Naive thymus-derived CD8-positive, alpha-beta T cell (primary cell): ENCODE measurements at places on chromosomes 5 and 9. TPM values are rescaled to one million over a fixed set of nuclear protein-coding genes. Genes with fewer than 3 reads are reported as not detected.

- DNase-seq: no peak
Observed at GRCh38 chr5:144273232-144274027, 102.8 kb downstream of the KCTD16 start.

Gene REEP2
- 0.44 TPM for total RNA-seq

Gene CLIC3
- total RNA-seq: 11.1 TPM

- no peak for DNase-seq
Observed at GRCh38 chr9:99345942-99346341, 123.9 kb downstream of the SEC61B start.

DNA sequence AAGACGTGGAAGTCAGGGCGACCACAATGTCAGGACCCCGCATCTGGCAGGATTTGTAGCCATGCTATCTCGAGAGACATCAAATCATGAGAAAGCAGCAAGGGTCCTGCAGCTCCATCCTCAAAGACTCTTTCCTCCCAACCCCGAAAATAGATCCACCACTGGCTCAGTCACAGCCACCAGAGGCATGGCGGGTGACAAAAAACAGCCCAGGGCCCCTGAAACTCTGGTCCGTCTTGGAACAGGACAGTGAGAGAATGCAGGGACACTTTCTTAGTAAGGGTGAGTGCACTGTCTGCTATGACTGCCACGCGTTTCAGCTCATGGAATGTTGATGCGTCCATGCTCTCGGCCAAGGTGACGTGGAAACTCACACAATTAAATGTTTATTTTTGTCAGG, 220.9 kb downstream of the IRX2 start:
- no peak for DNase-seq

DNA sequence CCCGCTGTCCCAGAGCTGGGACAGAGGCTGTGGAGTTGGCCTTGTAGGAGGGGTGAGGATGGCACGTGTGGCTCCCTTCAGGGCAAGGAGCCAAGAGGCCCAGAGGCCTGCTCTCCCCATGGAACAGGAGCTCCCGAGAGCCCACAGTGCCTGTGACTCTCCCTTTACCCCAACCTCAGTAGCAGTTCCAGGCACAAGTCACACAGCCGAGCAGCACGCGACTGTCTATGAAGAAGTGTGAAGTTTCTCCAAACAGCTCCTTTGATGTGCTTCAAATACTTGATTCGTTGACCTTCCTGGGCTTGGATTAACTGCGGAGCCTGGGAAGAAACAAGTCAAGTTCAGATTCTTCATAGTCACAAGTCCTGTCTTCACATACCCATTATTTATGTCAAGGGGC, 208.7 kb downstream of the IRX2 start:
- no peak for DNase-seq

Gene IL3
- total RNA-seq: not detected

DNA sequence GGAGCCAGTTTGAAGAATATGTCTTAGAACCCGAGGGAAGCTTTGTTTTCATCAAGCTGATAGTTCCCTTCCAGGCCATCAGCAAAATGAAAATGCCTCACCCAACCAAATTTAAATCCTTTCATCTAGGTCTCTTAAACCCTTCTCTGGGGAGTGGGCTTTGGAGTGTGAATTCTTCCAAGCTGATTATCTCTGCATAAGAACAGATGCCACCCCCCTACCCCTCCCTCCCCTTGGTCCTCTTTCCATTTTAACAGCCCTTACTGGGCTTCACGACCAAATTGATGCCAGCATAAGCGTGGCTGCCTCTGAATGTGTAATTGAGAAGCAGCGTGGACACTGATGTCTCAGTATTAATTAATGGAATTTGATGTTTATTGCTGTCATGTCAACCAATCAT, 509.7 kb upstream of the CLINT1 start:
- DNase-seq: no peak

Gene NANS
- total RNA-seq: 15.0 TPM

Gene S1PR3
- not detected for total RNA-seq

DNA sequence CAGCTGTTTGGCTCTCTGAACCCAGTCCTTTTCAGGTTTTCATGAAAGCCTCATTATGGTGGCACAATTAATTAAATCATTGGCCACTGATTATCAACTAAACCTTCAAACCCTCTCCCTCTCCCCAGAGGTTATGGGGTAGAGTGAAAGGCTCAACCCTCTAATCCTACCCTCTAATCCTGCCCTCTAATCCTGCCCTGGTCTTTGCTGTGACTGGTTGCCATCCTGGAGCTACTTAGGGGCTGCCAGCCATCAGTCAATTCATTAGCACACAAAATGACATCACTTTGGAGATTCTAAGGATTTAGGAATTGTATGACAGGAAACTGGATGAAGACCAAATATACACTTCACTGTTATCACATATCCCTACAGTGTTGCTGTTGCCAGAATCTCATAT, 36.1 kb downstream of the ANKS6 start:
- no peak for DNase-seq

- DNase-seq: no peak
Observed at GRCh38 chr9:128912270-128912853, 8.4 kb upstream of the PHYHD1 start.

DNA sequence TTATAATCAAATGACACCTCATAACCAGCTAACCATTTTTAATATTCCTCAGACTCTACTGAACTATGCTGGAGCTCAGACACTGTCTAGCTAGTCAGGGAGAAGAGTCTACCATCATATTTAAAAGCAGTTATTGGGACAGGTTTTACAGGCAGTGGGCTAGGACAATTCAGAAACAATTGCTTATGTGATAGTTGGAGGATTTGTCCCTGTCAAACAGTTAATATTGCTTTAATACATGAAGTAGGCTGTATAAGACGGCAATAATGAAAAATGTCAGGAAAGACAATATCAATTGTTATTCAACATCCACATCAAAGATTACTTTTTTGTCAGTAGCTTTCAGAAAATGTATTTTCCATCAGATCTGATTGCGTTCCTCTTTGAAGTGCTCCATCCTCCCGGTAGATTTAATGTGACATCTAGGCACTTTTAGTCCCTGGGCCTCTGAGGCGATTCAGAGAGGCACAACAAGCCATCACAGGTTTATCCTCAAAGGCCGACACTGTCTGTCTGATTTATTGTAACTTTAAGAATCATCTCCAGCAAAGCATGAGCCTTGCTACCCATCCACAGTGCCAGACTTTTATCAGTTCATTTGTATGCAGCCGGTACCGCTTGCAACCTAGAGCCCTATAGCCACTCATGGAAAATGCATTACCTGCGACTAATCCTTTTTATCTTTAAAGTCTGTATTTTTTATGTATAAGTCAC, 152.2 kb downstream of the PSAT1 start:
- DNase-seq: no peak

Gene SPAG8
- 7.0 TPM for total RNA-seq

- no peak for DNase-seq
Observed at GRCh38 chr9:104869811-104870210, 58.1 kb downstream of the ABCA1 start.

DNA sequence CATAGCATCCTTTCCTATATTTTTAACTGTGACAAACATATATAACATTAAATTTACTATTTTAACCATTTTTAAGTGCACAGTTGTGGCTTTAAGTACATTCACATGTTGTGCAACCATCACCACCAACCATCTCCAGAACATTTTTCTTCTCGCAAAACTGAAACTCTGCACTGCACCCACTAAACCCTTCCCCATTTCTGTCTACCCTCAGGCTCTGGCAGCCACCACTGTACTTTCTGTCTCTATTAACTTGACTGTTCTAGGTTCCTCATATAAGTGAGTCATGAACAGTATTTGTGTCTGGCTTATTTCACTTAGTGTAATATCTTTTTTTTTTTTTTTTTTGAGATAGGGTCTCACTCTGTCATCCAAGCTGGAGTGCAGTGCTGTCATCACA, 25.5 kb downstream of the KCNMB1 start:
- DNase-seq: no peak

- DNase-seq: no peak
Observed at GRCh38 chr5:35031276-35031675, 16.5 kb downstream of the AGXT2 start.

Gene PHYHD1
- total RNA-seq: 8.2 TPM

Gene ADGRV1
- 0.13 TPM for total RNA-seq

Gene LHX3
- total RNA-seq: not detected

Gene NUTM2G
- not detected for total RNA-seq

DNA sequence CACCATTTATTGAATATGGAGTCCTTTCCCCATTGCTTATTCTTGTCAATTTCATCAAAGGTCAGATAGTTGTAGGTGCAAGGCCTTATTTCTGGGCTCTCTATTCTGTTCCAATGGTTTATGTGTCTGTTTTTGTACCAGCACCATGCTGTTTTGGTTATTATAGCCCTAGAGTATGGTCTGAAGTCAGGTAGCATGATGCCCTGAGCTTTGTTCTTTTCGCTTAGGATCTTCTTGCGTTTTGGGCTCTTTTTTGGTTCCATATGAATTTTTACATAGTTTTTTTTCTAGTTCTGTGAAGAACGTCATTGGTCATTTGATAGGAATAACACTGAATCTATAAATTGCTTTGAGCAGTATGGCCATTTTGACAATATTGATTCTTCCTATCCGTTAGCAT, 40.2 kb upstream of the IFNE start:
- no peak for DNase-seq

DNA sequence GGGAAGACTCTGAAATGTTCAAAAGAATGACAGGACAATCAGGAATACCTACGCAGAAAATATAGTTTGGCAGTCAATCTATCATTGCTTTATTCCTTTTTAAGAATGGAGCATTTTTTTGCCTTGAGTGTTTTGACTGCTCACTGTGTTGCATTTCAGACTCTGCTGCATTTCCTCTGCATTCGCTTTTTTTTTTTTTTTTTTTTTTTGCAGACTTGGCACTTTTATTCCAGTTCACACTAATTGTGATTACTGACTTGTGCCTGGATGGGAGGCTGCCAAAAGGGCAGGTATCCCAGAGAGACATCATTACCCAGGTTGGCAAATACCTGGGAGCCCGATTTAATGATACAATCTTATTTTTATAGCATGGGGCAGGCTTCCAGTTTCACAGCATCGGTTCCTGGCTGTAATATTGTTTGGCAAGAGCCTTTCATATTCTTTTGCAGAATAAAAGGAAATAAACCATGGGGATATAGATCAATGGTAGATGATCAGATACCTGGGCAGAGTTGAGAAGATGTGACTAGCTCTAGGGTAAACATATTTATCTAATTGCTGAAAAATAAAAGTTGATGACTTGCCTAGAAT, 1132.6 kb downstream of the MAT2B start:
- no peak for DNase-seq

DNA sequence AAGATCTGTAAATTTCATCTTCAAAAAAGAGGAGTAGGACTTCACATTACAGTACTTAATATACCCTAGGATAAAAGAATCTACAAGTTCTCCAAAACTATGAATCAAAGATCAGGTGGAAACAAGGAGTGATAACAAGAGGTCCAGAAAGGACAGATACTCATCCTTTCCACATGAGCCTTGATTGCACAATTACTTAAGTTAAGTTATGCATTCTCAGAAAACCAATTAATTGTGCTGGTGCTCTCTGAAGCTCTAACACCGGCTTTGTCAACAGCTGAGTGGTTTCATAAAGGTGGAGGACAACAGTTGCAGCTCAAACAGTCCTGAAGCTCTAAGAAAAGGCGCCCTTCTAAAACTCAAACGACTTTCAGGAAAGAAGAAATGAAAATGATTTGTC, 251.9 kb downstream of the BNC2 start:
- no peak for DNase-seq

- DNase-seq: no peak
Observed at GRCh38 chr5:81228084-81228483, 5.0 kb upstream of the CKMT2 start.

Gene CENPP
- total RNA-seq: 4.4 TPM

GRCh38 chr5:1109542-1110306, 2.1 kb downstream of the SLC12A7 start:
- no peak for DNase-seq

Gene SLC9A3
- 2.4 TPM for total RNA-seq

- no peak for DNase-seq
Observed at GRCh38 chr9:134670042-134670525, 28.5 kb downstream of the COL5A1 start.

GRCh38 chr5:106956886-106957285, 713.9 kb downstream of the EFNA5 start:
- DNase-seq: no peak

- DNase-seq: no peak
Observed at GRCh38 chr9:130636648-130637020, 27.8 kb upstream of the PRDM12 start.

GRCh38 chr5:68950125-68950524, 143.7 kb upstream of the SLC30A5 start:
- no peak for DNase-seq

Gene CACNA1B
- not detected for total RNA-seq

- no peak for DNase-seq
Observed at GRCh38 chr9:122254761-122255160, 9.9 kb downstream of the RBM18 start.

DNA sequence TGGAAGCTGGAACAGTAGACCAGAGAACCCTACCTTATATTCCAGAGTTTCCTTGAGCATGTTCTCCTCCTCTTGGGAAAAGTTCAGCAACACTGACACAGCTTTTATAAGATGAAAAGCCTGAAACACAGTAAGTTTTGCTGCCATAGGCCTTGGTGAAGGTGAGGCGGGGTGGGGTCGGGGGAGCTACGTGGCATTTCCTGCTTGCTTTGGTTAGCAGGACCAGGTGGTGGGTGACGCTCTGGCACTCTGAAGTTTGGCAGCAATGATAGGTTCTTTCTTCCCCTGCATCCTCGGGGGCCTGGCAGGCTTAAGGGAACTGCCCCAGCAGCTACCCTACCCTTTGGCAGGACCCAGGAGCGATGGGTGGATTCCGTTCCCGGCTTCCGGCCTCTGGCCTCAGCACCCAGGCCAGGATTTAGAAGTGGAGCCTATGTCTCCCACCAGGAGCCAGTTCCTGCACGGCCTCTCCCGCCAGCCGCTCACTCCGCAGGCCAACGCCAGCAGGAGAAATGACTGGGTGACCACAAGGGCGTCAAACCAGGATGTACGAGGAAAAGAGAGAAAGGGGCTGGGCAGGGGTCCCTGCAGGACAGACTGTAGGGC, 19.3 kb downstream of the ARPC5L start:
- DNase-seq: no peak

GRCh38 chr9:72262063-72262462, 102.9 kb downstream of the ZFAND5 start:
- no peak for DNase-seq

Gene CD72
- 7.8 TPM for total RNA-seq

- no peak for DNase-seq
Observed at GRCh38 chr5:60209146-60209840, 315.8 kb upstream of the PDE4D start.

Gene SLCO4C1
- 0.18 TPM for total RNA-seq

DNA sequence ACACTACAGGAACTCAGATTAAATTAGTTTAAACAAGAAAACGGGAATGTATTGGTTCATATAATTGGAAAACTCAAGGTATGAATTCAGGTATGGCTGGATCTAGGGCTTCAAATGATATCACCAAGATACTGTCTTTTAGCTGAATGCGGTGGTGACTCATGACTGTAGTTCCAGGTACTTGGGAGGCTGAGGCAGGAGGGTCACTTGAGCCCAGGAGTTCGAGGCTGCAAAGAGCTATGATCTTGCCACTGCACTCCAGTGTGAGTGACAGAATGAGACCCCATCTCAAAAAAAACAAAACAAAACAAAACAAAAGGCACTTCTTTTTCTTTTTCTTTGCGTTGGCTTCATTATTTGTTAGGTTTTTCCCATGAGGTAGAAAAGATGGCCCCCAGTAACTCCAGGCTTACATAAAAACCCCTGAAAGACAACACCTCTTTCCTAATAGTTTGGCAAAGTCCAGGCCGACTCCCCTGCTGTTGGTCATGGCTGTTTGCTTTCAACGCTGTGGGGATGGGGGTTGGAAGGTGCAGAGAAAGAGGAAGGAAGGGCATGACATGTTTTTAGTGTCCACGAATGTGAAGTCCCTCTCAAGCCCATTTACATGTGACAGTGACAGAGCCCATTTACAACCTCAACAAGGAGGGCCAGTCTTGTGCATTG, 39.8 kb upstream of the CRB2 start:
- DNase-seq: no peak
